ENCODE measurements at places on chromosomes 2 and 18. TPM values are rescaled to one million over a fixed set of nuclear protein-coding genes. Genes with fewer than 3 reads are reported as not detected.

The DPP10 gene
- not detected for total RNA-seq

The MOB1A gene
- 73.4 TPM for total RNA-seq

The SERPINB4 gene
- total RNA-seq, result 0.14 TPM

The FLACC1 gene
- total RNA-seq, result 0.18 TPM

The QPCT gene
- 18.4 TPM for total RNA-seq

The IL1R2 gene
- 0.97 TPM for total RNA-seq

The MFSD6 gene
- total RNA-seq, result 18.6 TPM

The TCF23 gene
- total RNA-seq, result not detected

All from A549 treated with CORT108297 at 1 μM for 4 hours (cell line).